Regular cardiac myocyte (primary cell): ENCODE measurements at places on chromosomes 2 and 18. TPM values are rescaled to one million over a fixed set of nuclear protein-coding genes. Genes with fewer than 3 reads are reported as not detected.

The GMCL1 gene
- 9.6 and 12.5 TPM in 2 replicates for total RNA-seq

The B3GNT7 gene
- total RNA-seq = under 0.01 and 0.56 TPM in 2 replicates

The TCF23 gene
- not detected in 2 replicates for total RNA-seq

The CD207 gene
- not detected in 2 replicates for total RNA-seq

The UGT1A5 gene
- total RNA-seq = not detected in 2 replicates

The SLC4A5 gene
- under 0.01 TPM in 1 of 2 replicates, not detected in the other for total RNA-seq
